ENCODE measurements at places on chromosomes 4 and X.

- DNase-seq = no peak
These were observed 612.0 kb downstream of the PCDH18 start for GRCh38 chr4:136920092-136920881.

DNA sequence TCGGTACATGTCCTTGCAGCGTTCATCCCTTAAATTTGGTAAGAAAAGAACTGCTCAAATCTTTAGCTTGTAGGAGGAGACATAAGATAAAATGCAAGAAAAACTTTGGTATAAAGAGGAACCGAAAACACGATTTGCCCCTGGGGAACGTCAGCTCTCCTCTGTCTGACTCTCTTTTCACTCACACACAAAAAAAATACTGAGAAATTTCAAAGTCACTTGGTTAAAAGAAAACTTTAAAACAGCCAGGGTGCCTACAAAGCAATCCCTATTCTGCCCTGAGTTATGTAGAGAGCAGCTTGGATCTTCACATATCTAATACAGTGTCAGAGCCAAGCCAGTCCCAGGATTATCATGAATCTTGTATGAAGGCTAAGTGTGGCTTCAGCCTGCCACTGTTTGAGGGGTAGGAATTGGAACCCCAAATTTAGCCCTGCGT lies 248.5 kb upstream of the CXXC4 start:
- DNase-seq = no peak

DNA sequence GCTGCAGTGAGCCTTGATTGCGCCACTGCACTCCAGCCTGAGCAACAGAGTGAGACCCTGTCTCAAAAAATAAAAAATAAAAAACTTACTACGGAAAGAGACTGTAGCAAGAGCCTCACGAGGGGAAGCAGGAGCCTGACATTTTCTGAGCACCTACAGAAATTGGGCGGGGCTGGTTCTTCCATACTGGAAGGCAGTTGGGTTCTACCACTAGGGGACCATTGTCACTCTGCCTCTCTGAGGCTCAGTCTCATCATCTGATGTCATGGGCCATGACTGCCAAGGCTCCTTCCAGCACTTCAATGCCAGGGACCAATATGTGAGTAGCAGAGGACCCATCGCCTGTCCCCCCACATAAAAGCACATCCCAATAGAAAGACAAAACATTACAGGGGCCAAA lies 8.2 kb downstream of the SH3KBP1 start:
- DNase-seq = no peak

DNA sequence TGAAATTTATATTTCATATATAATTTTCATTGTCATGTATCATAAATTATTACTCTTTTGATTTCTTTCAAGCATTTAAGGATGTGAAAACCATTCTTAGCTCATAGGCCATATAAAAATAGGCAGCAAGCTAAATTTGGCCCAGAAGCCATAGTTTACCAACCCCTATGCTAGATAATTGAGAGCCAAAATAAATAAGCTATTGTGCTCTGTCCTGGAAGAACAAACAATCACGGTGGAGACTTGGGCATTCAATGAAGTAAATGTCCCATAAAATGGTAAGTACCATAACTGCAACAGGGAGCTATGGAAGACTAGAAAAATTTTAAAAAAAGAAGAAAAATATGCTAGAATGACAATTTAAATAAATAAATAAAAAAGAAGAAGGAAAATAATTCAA lies 60.9 kb upstream of the PACRGL start:
- no peak for DNase-seq

All from stimulated activated CD4-positive, alpha-beta T cell treated with anti-CD3 and anti-CD28 coated beads, Interleukin-15, amount 100 ng/mL, for 48 hours (primary cell).